Suppressor macrophage treated with lipopolysaccharide for 4 hours (primary cell): ENCODE measurements at places on chromosomes 5 and 9.

DNA sequence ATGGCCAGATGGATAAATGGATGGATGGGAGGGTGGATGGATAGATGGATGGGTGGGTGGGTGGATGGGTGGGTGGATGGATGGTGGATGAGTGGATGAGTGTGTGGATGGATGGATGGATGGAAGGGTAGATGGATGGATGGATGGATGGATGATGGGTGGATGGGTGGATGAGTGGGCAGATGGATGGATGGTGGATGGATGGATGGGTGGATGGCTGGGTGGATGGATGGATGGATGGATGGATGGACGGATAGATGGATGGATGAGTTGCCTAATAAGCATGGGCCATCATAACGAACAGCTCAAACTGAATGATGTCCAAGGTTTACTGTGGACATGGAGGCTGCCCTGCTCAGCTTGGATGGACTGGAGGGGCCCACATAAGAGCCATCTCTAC is 89.8 kb upstream of the SMIM23 start:
- no peak for DNase-seq

- DNase-seq = peak; percentile 78
Observed at GRCh38 chr5:95035891-95036685, 248.8 kb downstream of the MCTP1 start.

- no peak for DNase-seq
Observed at GRCh38 chr9:19920401-19920800, 131.6 kb upstream of the SLC24A2 start.

GRCh38 chr9:97474372-97474925 is 27.0 kb upstream of the TMOD1 start:
- DNase-seq = no peak

DNA sequence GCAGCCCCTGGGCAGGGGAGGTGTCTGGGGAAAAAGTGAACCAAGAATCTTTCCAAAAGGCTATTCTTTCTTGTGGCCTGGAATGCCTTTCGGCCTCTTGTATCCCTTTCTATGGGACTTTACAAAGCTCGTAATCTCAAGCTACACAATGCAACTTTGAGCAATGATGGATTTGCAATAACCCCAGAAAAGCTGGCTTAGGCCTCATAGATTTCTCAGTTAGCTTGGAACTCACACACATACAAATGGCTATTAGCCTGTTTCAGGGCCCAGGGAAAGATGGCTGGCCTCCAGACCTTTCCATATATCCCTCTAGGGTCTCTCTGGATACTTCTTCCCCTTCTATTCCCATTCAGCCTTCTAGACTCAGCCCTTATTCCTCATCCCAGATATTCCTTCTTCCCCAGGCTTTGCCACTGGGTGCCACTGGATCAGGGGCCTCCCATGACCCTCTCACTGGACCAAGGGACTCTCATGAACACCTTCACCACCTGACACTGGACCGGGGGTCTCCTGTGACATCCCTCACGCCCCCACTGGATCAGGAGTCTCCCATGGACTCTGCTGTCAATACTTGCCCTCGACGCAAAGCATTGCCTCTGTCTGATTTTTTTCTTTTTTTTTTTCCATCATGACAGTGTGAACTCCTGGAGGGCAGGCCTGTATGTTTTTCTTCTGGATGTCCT is 59.5 kb downstream of the RAD23B start:
- no peak for DNase-seq

DNA sequence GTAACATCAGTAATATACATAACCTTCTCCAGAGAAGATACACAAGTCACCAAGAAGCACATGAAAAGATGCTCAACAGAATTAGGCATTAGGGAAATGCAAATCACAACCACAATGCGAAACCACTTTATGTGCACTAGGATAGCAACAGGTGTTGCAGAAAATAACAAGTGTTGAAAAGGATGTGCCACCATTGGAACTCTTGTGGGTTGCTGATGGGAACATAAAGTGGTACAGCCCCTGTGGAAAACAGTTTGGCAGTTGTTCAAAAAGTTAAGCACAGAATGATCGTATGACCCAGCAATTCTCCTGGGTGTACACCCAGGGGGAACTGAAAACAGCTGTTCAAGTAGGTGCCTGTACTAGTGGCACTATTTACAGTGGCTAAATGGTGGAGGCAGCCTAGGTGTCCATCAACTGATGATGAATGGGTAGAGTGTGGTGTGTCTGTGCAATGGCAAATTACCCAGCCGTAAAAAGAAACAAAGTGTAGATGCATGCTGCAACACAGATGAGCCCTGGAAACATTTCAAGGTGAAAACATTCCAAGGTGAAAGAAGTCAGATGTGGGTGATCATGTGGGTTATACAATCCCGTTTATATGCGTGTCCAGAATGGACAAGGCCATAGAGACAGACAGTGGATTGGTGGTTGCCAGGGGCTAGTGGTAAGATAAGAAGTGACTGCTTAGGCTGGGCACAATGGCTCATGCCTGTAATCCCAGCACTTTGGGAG is 27.2 kb downstream of the CCDC69 start:
- no peak for DNase-seq

DNA sequence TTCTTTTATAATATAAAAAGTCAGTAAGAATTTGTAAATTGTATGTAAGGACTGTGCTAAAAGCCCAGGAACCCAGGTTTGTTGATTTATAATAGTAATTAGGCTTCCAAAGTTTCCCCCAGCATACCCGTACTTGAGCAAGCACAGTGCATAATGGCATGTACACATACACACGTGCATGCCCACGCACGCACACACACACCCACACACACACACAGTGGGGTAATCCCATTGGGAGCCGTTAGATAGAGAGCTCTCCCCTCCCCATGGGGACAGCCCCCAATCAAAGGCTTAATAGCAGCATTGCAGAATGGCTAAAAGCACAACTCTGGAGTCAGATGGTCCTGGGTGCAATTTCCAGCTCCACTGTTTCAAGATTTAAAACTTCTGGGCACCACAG is 319.7 kb upstream of the RFX3 start:
- no peak for DNase-seq

DNA sequence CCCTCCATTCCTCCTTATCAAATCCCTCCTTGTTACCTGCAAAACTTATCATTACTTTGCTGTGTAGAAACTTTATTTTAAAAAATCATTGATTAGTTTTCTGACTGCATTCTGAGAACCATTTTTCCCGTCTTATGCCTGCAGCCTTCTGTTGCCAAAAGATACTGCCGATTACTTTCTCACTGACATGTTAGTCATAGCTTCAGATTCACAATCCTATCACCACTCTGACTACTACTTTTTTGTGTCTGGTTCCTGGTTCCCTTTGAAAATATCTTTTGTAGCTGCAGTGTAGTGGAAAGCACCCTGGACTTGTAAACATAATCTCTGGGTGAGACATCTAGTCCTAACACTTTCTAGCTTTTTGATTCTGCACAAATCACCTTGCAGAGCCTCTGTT is 71.7 kb downstream of the NR2F1 start:
- no peak for DNase-seq
